Osteocyte (in vitro differentiated cells): ENCODE measurements at places on chromosomes 3 and 15. TPM values are rescaled to one million over a fixed set of nuclear protein-coding genes. Genes with fewer than 3 reads are reported as not detected.

EPHB3 gene
- total RNA-seq, result 10.6 and 11.4 TPM in 2 replicates

DNA sequence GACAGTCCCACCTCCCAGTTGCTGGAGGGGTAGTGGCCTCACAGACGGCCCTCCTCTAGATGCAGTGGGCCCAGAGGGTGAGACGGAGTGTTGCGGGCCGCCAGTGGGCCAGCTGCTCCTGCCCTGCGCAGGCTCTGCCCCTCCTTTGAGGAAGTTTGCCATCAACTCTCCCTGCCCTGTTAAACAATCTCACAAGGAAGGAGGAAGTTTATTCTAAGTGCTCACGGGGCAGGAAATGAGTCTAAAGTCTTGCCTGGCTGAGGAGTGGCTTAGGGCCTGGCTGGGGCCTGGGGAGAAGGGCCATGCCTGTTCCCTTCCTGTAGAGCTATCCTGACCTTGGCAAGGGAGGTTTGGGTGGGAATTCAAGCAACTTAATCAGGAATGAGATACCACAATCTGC is at the start of gene FAM3D:
Gene FAM3D (minus strand): TSS at position 92 of the 400 bp plus-strand sequence. CDS start 11,211 bp downstream, outside the sequence.
- DNase-seq, result no peak

HGD gene
- 0.27 and 0.44 TPM in 2 replicates for total RNA-seq

- no peak for DNase-seq
Observed at GRCh38 chr3:171155122-171155700, 128.7 kb upstream of the SLC2A2 start.

CYP8B1 gene
- not detected in 2 replicates for total RNA-seq

- DNase-seq, result peak; percentile 49
Observed at GRCh38 chr3:141237701-141238521, 6.3 kb downstream of the PXYLP1 start.

- no peak for DNase-seq
Observed at GRCh38 chr3:66115858-66116654, 77.3 kb upstream of the MAGI1 start.

LDHAL6B gene
- not detected in 2 replicates for total RNA-seq

GRCh38 chr15:101060576-101061551 is 141.7 kb downstream of the LRRK1 start:
- peak; percentile 81 for DNase-seq

TGM5 gene
- not detected in 2 replicates for total RNA-seq

- no peak for DNase-seq
Observed at GRCh38 chr3:195717416-195717815, 3.4 kb upstream of the MUC20 start.

DNA sequence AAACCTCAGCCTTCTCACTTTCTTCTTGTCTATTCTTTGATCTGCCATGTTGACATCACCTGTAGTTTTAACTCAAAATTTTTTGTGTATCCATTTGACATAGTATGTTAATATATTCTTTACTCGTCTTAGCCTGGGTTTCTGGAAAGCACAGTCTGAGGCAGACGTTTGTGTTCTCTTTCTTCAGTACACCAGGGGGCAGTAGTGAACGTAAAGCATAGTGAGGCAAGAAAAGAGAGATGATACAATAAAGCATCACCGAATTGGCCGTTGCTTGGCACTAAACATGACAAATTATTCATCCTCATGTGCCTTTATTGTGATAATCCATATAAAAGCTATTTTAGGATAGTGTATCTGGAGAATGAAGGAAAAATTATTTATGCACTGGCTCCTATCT is 141.0 kb upstream of the MYRIP start:
- DNase-seq, result no peak

GRCh38 chr3:151580591-151580990 is 119.7 kb upstream of the IGSF10 start:
- DNase-seq, result no peak

DNA sequence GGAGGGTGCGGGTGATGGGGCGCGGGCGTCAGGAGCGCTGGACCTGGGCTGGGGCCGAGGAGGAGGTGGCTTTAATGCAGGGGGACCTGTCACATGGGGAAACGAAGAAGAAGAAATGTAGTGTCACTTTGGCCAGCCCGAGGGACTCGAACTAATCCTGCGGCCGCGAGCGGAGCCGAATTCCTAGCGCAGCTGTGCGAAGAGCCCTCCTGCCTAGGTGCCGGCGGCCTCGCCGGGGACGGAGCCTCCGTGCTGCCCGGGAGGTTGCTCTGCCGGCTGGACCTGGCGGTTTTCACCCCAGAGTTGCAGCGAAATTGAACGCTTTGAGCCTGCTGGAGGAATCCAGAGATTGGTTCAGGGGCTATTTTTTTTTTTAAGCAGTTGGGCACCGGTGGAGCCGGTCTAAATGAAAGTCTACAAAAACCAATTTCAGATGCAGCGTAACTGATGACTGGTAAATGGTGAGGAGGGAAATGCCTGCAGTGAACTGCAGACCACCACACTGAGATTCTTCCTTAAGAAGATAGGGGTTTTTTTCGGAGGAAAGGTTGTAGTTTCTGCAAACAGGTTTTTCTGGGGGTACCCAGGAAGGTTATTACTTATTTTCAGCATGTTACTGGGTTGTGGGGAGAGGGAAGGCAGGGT is 662 bp downstream of the TMEM108 start:
- no peak for DNase-seq

- no peak for DNase-seq
Observed at GRCh38 chr3:16768014-16768413, 116.7 kb upstream of the PLCL2 start.

GRCh38 chr3:136270179-136270578 is 20.0 kb downstream of the PCCB start:
- DNase-seq, result no peak
